ENCODE measurements at places on chromosomes 2 and 18.

- DNase-seq: no peak
These were observed 108.9 kb downstream of the TPO start for GRCh38 chr2:1521878-1522830.

- no peak for DNase-seq
These were observed 580.4 kb upstream of the FAM98A start for GRCh38 chr2:34179511-34179910.

GRCh38 chr18:13836559-13836958, 12.6 kb downstream of the MC5R start:
- DNase-seq: no peak

- no peak for DNase-seq
These were observed 17.5 kb upstream of the TMEM163 start for GRCh38 chr2:134736167-134736880.

GRCh38 chr2:173957517-173957916, 7.7 kb downstream of the SP3 start:
- DNase-seq: no peak

GRCh38 chr2:126749537-126749936, 93.6 kb downstream of the GYPC start:
- DNase-seq: no peak

- no peak for DNase-seq
These were observed 116.8 kb downstream of the IKZF2 start for GRCh38 chr2:213034585-213034984.

GRCh38 chr2:24220554-24221291, 45.9 kb downstream of the FAM228A start:
- no peak for DNase-seq

- no peak for DNase-seq
These were observed 63.2 kb upstream of the IGFBP5 start for GRCh38 chr2:216758256-216759155.

- DNase-seq: no peak
These were observed 5.9 kb downstream of the WIPF1 start for GRCh38 chr2:174591740-174592139.

GRCh38 chr2:60104514-60105505, 448.6 kb downstream of the BCL11A start:
- DNase-seq: no peak

- no peak for DNase-seq
These were observed 256.7 kb downstream of the HDAC4 start for GRCh38 chr2:239143858-239144712.

- DNase-seq: no peak
These were observed 151.8 kb upstream of the KCTD1 start for GRCh38 chr18:26700201-26700600.

DNA sequence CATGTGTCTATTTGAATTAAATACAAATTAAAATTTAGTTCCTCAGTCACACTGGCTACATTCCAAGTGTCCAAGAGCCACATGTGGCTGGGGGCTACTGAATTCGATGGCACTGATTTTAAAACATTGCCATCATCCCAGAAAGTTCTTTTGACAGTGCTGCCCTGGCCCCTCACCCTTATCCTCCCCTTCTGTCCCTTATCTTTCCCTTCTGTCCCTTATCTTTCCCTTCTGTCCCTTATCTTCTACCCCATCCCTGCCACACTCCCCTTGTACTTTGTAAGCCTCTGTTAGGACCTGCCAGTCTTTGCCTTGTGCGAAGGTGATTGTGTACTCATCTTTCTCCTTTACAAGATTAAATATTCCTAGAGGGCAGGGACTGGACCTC, 85.2 kb downstream of the DNMT3A start:
- no peak for DNase-seq

GRCh38 chr2:199490049-199490448, 32.3 kb upstream of the SATB2 start:
- DNase-seq: no peak

- no peak for DNase-seq
These were observed 61.5 kb upstream of the CYP20A1 start for GRCh38 chr2:203177361-203177760.

- DNase-seq: no peak
These were observed 287.7 kb upstream of the NXPH2 start for GRCh38 chr2:139067874-139068273.

DNA sequence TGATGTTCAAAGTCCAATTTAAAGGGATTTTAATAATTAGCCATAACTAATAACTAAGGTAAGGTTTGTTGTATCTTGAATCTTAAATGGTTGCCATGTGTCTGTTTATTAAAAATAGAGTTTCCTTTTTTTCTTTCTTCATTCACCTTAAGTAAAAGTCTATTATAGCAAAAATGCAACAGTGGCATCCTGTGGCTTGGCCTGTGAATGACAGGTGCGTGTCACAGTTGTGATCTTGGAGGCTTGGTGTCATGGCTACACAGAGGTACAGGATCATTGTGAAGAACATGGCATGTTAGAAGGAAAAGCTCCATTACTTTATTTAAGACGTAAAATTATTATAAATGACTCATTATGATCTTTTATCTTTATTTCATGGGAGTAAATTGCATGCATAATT, 246.1 kb downstream of the BCL2 start:
- DNase-seq: no peak

GRCh38 chr2:175984846-175985245, 17.2 kb downstream of the LNPK start:
- DNase-seq: no peak

DNA sequence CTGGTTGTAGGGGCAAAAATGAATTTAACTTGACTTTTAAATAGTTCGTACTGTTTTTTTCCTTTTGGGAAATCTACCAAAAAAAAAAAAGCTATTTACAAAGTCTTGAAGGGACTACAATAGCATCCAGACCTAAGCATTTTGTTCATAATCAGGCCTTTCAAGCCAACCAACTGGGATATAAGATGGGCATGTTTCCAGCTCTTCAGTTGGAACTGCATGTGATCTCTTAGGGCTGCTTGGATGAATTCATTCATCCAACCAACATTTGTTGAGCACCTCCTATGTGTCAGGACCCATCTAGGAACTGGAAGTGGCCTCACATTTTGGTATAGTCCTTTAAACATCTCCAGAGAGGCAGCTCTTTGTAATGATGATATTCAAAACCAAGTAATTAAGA, 98.6 kb downstream of the AAK1 start:
- no peak for DNase-seq

DNA sequence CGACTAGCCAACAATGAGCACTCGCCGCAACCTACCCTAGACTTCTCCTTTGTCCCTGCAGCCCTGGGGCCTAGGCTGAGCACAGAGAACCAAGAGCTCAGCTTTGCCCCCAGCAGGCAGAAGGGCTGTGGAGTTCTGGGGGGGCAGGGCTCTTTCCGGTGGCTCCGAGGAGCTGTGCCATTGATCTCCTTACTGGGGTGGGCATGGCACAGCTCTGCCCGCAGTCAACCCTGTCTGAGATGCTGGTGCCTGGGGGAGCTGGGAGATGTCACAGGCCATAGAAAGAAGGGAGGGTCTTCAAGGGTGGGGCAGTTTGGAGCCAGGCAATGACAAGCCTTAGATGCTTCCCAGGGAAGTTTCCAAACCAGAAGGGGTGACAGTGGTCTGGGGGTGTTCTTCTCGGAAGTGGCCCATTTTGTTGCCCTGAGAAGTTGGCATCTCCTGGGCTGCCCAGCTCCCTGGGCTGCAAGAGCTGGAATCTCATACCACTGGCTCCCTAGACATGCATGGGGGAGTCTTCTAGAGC, 14.1 kb upstream of the GPR55 start:
- DNase-seq: no peak

DNA sequence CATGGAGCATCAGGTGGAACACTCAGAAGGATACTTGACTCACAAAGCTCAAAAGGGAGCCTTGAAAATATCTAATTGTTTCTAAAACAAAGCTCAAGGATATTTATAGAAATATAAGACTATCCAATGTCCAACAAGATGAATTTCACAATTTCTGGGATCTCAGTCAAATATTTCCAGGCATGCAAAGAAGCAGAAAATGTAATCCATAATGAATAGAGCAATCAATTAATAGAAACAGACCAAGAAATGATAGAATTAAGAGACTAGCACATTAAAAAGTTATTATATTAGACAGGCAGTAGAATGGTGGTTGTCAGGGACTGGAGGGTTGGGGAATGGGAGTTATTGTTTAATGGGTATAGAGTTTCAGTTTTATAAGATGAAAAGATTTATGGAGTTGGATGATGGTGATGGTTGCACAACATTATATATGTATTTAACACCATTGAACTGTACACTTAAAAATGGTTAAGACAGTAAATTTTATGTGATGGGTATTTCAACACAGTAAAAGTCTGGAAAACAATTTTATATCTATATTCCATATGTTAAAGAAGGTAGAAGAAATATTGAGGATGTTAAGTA, 189.9 kb upstream of the PIEZO2 start:
- no peak for DNase-seq

DNA sequence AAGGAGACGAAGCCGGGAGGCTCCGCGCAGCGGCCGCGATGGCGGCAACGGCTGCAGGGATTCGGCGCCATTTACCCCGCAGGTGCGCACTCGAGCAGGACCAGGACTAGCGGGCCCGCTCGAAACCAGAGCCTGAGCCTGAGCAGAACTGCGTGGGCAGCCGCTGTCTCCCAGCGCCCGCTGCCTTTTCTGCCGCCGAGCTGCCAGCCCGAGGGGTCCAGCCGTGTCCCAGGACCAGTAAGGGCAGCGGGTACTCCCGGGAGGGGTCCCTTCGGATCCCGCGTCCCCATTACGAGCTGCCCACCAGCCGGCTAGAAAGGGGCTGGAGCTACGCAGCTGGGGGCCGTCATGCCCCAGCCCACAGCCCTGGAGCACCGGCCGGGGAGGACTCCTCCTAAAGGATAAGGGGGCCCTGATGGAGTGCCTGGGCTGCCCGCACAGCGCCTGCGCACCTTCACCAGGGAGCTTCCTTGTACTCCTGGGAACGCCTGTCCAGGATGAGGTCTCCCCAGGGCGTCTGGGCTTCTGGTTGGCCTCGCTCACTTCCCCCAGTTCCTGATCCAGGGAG, 9.9 kb downstream of the ALPP start:
- DNase-seq: no peak

- DNase-seq: no peak
These were observed 17.9 kb downstream of the CAPN10 start for GRCh38 chr2:240604291-240604938.

DNA sequence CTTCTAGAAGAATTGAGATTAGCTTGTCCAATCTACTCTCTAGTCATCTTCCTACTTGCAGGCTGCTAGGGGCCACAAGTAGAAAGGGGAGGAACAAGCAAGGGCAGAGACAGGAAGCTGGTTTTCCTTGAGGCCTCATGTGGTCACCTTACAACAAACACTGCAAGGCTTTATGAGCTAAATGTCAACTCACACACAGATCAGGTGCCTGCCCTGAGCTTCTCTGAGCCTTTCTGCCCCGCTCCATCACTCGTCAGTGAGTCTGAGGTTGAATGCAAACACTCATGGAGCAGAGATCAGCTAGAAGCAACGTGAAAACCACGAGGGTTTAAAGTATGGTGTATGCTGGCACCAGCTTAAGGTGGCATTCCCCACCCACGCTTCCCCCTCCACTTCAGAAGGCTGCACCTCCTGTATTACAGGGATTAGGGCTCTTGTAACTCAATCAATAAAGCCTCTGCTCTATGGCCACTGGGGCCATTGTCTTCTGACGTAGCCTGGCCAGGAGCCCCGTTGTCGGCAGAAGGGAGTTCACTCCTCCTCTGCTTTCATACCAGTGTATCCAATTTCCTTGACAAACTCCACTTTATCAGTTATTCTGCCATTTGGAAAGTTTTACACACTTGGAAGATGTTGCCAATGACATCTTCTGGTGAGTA, 5.4 kb upstream of the CRYGC start:
- no peak for DNase-seq

GRCh38 chr2:189959450-189959849, 103.1 kb downstream of the MSTN start:
- DNase-seq: no peak

DNA sequence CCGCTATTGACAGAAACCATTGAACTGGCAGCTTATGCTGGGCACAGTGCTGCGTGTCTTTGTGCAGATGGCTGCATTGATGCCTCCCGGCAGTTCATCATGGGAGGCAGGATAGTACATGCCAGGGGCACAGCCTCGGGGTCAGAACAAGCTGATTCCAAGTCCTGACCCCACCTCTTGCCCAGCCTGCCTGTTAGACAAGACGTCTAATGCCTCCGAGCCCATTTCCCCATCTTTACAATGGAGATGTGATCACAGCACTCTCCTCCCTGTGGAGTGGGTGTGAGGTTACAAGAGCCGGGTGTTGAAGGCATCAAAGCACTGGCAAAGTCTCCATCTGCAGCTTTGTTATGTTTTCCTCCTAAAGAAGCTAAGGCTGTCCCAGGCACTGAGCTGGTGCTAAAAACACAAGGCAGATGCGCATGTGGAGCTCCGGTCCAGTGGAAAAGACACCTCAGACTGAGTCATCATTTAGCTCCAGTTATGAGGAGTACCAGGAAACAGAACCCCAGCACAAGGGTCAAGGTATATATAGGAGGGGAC, 125.7 kb upstream of the EPAS1 start:
- no peak for DNase-seq

DNA sequence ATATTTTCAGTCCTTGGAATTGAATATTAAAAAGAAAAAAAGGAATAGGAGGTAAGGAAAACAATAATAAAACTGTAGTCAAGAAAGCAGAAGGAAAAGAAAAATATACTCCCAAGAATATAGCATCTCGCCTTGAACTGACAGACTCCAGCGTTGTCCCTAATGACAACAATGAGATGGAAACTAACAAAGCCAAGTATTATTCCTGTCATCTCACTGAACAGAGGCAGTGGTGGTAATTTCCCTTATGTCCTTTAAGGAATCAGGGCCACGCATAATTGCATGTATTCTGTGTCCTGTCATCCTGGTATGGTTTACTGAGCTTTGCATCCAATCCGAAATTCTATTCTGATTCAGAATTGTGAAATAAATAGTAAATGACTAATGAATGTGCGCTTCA, 158.9 kb downstream of the LRRTM4 start:
- DNase-seq: no peak

GRCh38 chr2:241122376-241123002, 20.4 kb upstream of the MTERF4 start:
- no peak for DNase-seq

GRCh38 chr18:73724958-73725357, 422.7 kb downstream of the FBXO15 start:
- no peak for DNase-seq

DNA sequence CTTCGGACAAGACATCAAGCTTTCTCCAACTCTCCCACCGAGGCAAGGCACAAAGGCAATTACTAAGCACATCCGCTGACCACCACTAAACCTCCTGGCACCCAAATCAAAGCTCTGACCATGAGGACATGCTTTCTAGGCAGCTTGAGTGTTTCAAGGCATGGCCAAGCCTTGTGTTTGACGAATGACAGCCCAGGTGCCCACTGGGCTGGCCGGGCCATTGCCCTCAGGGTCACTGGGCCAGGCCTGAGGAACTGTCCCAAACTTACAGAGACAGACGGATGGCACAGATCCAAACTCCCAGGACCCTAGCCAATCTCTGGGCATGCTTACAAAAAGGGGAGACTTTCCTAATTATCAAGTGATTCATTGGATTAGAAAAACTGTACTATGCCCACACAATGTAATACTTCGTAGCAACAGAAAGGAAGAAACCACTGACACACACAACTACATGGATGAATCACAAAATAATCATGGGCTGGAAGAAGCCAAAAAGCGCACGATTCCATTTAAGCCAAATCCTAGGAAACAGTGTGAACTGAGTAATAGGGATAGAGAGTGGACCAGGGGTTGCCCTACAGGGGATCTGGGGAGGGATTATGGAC, 20.2 kb downstream of the CRACDL start:
- no peak for DNase-seq

GRCh38 chr2:80303909-80304837, at the start of gene LRRTM1:
Gene LRRTM1 (minus strand): TSS chr2:80304752. CDS start chr2:80303819, 933 bp downstream.
- DNase-seq: no peak

GRCh38 chr2:174120346-174120745, 128.0 kb downstream of the OLA1 start:
- DNase-seq: no peak

- no peak for DNase-seq
These were observed 99.6 kb downstream of the ADD2 start for GRCh38 chr2:70668432-70668831.
